ENCODE measurements at places on chromosomes 3 and 15.

DNA sequence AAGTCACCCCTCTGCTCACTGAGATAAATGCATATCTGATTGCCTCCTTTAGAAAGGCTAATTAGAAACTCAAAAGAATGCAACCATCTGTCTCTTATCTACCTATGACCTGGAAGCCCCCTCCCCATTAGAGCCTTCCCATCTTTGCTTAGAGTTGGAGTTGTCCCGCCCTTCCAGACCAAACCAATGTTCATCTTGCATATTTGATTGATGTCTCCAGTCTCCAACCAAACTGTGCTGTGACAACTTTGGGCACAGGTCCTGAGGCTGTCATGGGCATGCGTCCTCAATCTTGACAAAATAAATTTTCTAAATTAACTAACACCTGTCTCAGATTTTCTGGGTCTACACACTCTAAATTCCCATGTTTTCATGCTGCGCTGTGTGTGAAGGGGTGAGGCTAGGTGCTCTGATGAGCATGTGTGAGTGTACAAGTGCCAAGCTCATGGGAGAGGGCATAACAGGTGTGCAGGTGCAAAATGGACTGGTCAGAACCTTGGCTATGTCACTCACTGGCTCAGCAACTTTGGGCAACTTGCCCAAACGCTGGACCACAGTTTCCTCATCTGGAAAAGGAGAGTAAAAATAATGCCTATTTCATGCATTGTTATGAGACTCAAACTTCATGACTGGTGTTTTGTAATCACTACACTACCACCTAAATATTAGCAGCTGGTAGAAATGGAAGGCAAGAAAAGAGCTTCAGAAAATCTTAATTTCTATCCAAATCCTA lies 7.2 kb downstream of the DAPK2 start:
- DNase-seq, result no peak

- peak; percentile 58 for DNase-seq
Measured at GRCh38 chr3:169966951-169967915, 626 bp downstream of the SEC62 start.

GRCh38 chr3:9500108-9501050 lies 53.2 kb downstream of the LHFPL4 start:
- peak; percentile 88 for DNase-seq

- DNase-seq, result peak; percentile 68
Measured at GRCh38 chr3:128497305-128498126, 4.5 kb upstream of the GATA2 start.

- no peak for DNase-seq
Measured at GRCh38 chr3:107283948-107284347, 93.3 kb upstream of the CCDC54 start.

- DNase-seq, result no peak
Measured at GRCh38 chr15:83784975-83785374, 131.1 kb downstream of the ADAMTSL3 start.

DNA sequence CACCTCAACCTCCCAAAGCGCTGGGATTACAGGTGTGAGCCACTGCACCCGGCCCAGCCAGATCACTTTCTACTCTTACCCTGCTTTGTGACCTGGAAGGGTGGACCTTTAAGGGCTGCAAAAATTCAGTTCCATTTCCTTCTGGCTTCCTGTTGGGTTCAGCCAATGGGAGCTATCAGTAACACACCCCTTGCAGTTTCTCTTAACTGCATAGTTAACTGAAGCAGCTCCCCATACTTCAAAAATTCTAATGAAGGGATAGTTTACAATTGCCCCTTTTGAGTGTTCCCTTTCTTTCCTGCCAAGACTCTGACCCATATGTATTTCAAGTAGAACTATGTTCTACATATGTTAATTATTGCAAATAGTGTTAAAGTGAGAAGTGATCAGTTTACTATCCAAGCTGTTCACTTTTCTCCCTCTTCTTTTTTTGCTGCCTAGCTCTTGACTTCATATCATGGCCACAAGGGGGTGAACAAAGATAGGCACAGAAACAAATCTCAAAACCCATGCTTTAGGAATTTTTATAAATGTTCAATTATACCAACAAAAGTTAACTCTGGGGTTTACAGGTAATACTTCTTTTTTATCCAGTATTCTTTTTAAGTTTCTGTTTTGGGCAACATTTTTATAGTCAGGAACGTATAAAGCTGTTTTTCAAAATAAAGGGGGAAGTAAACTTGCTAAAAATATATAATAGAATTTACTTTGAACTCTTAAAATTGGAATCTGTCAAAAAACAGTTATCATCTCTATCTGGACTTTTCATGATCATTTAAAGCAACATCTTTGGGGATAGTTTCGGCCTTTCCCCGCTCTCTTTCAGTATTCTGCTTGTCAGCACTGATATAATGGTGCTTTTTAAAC lies 8.1 kb downstream of the PGBD4 start:
- DNase-seq, result peak; percentile 36

- no peak for DNase-seq
Measured at GRCh38 chr3:143045639-143046038, 44.3 kb downstream of the U2SURP start.

DNA sequence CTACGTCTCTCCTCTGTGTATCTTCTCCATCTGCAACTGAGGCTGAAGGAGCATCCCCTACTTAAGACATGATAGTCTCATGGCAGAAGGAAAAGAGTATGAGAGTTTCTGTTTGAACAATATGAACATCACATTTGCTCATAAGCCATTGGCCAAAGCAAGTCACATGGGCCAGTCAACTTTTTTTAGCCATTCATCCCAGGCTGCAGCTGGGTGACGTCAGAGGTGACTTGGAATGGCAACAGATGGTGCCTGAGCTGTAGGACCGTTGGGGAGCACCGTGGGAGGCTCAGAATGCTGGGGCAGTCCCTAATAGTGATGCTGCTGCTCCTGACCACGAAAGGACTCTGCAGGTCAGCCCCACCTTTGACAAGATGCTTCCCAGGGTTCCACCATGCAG lies 58.7 kb downstream of the CRTC3 start:
- DNase-seq, result no peak

DNA sequence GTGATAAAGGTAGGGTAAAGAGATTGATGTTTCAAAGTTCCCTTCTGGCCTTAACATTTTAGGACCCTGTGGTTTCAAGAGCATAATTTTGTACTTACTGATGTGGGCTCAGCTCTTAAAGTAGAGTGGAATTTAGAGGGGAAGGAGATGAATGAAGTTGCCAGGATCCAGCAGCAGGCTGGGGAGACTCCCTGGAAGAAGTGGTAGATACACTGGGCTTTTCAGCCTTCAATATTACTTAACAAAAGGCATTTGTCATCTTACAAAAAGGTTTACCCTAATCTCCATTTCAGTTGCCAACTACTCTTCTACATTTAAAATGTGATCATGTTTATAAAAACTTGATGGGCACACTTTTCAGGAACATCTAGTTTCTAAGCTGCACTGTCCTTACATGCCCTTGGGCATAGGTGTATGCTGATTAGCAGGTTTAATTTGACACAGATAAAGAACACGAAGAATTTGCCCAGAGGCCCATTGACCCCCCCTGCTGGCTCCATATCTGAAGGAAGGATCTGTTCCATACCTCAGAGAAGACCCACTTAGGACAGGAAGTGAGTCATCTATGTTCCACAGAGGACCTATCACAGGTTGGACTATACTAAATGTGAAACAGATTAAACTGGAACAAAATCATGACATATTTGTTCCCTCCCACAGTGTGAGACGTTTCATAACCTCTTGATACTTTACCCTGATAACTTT lies 93.0 kb upstream of the LPP start:
- DNase-seq, result peak; percentile 45

DNA sequence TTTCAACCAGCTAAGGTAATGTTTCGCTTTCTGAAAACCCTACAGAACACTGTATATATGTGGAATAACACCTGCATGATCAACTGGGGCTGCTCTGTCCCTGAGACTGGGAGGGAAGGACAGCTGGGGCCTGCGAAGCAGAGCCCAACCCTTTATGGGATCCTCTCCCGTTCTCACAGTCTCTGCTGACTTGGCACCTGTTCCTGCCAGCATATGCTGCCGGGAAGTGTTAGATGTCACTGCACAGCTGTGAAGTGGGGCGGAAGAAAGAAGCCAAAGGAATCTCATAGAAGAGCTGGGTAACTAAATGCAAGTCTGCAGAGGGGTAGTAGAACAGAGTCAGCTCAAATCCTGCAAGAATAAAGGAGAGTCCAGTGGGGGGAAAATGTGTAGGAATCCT lies 29.6 kb downstream of the LRRC3B start:
- no peak for DNase-seq

DNA sequence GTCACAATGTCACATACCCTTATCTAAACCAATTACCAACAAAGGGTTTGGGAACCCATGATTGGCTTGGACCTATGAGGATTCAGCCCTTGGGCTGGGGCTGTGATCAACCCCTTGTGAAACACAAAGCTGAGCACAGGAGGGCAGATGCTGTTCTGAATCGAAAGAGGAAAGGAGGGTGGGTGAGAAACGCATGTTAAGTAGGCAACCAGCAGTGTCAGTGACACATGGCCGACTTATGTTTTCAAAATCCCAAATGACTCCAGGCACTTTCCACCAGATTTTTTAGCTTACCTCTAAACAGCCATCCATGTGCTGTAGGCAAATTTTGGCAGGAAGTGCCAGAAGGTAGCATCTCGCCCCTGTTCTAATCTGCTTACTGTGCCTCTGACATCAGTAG lies 34.1 kb upstream of the KLHL25 start:
- DNase-seq, result no peak

GRCh38 chr3:194884649-194885315 lies 199.1 kb downstream of the FAM43A start:
- DNase-seq, result no peak

GRCh38 chr3:189099031-189099471 lies 72.7 kb upstream of the TPRG1 start:
- DNase-seq, result peak; percentile 62

GRCh38 chr3:56951366-56951765 lies 109.1 kb upstream of the SPATA12 start:
- no peak for DNase-seq

DNA sequence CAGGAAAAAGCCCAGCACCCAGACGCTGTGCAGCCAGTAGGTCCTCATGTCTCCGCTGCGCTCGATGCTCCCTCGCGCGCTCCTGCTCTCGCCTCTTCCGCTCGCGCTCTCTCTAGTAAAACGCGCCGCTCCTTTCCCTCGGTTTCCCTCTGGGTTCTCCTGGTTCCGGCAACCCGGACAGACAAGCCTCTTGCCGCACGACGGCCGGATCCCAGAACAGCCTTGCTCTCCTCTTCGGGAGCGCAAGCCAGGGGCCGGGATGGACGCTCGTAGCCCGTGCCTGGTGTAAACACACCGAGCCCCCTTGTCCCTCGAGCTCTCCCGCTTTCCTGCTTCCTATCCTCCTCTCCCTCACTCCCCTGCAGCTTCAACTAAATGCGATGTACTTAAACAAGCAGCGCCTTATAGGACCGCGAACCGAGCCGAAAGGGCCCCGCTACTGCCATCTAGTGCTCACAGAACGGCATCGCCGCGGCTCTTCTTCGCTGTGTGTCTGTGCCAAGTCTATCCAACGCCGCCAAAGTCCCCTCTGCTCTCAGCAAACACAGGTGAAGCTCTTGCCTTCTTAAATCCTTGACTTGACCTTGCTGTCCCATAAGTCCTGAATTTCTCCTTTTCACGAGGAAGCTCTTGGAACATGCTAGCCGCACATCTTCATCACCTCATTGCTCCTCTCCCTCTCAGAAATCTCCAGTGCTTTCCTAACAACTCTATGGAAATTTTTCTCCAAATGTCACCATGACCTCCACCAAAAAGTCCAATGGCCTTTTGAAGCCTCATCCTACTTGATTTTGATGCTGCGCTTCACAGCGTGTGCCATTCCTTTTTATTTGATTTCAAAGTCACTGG lies 1037.2 kb downstream of the IGSF11 start:
- DNase-seq, result peak; percentile 66

DNA sequence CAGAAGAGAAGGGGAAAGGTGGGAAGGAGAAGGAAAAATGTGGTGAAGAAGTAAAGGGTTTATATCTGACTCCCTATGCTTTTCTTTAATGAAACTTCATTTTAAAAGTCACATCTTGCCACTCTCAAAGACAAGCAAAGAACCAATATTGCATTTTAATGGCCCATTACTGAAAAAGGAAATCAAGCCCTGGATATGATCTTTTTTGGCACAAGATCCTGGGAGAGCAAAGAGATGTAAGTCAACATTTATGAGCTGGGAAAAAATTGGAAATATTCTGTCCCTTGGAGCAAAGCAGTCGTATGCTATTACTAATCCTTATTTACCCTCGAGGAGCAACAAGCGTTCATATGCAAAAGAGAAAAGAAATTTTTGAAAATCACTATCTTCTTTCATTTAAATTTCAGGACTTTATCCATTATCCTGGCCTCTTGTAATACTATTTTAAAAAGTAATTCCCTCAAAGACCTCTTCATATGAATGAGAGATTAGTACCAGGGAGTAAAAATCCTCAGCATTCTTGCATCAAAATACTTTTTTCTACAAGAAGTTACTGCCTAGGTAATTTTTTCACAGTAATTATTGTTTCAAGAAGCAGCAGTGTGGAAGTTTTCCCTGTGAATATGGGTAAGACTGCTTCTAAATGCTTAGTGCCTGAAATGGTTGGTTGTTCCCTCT lies 435.3 kb upstream of the PDZRN3 start:
- no peak for DNase-seq

GRCh38 chr15:31740203-31740602 lies 290.1 kb upstream of the CHRNA7 start:
- no peak for DNase-seq

DNA sequence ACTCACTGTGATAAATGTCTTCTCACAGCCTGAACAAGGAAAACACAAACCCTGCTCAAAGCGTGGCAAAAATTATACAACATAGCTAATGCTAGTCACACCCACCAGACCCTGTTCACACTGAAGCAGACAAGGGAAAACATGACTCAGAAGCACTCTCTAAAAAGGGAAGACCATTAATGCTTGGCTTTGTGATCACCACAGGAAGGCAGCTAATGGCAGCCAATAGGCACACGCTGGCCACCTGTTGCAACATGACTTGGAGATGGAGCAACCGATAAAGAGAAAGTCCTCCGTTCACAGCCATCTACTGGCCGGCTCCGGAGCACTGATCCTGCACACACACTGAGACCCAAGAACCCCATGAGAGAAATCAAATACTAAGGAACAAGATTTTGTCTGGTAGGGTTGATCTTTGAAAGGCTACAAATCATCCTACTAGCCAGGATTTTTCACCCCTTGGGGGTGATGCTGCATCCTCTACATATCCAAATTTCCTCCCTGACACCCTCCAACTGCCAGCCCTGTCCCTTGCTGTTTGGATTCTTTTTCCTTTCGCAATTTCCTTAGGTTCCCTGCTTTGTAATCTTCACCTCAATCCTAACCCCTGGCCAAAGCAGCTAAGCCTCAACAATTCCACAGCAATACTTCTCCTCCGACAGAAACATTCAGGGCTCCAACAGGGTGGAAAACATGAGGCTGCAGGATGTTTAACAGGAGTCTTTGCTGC lies 3.2 kb downstream of the ZXDC start:
- peak; percentile 90 for DNase-seq

All from AG08395 (cell line).